ENCODE measurements at places on chromosomes 11 and 22. TPM values are rescaled to one million over a fixed set of nuclear protein-coding genes. Genes with fewer than 3 reads are reported as not detected.

- no peaks in the 10 kb centered on the region for H3K27me3 ChIP-seq
- no peak overlapping the region for H3K27ac ChIP-seq
- DNase-seq = no peak
- H3K4me3 ChIP-seq = no peak overlapping the region
Observed at GRCh38 chr11:130711193-130711592, 205.1 kb downstream of the SNX19 start.

- H3K4me3 ChIP-seq = no peak overlapping the region
- H3K36me3 ChIP-seq = no peaks in the 10 kb centered on the region
- no peak overlapping the region for H3K27ac ChIP-seq
- no peak for DNase-seq
- H3K4me1 ChIP-seq = peaks cover 5% of the 10 kb centered on the region
Observed at GRCh38 chr11:33321422-33321821, 64.2 kb downstream of the HIPK3 start.

DNA sequence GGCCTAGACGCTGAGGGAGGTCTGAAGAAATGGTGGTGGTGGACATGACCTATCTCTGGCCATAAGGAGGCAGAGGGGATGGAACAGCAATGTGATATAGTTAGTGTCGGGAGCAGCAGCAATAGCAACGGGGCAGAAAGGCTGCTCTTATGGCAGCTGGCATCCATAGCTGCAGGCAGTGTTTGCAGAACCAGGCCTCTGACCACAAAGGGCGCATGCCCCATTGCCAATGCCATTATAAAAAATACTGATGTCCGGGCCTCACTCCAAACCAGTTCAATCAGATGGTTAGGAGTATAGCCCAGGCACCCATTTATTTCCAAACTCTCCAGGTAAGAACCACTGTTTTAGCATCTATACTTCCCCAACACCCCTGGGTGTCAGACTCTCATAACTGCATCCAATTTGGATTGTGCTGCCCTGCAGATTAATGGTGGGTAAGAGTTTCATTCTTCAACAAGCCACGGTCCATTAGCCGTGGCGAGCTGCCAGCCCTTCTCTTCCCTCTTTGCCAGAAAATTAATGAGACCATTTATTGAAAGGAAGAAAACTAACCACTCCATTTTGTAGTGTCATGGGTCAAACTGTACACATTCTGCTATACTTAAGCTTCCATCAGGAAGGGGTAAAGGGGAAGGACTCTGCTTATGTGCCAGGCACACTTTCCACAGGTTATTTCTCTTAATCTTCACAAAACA is 72.8 kb upstream of the SPON1 start:
- H3K27ac ChIP-seq = no peak overlapping the region
- no peaks in the 10 kb centered on the region for H3K4me1 ChIP-seq
- no peaks in the 10 kb centered on the region for H3K27me3 ChIP-seq
- no peak overlapping the region for H3K4me3 ChIP-seq
- H3K36me3 ChIP-seq = no peaks in the 10 kb centered on the region

DNA sequence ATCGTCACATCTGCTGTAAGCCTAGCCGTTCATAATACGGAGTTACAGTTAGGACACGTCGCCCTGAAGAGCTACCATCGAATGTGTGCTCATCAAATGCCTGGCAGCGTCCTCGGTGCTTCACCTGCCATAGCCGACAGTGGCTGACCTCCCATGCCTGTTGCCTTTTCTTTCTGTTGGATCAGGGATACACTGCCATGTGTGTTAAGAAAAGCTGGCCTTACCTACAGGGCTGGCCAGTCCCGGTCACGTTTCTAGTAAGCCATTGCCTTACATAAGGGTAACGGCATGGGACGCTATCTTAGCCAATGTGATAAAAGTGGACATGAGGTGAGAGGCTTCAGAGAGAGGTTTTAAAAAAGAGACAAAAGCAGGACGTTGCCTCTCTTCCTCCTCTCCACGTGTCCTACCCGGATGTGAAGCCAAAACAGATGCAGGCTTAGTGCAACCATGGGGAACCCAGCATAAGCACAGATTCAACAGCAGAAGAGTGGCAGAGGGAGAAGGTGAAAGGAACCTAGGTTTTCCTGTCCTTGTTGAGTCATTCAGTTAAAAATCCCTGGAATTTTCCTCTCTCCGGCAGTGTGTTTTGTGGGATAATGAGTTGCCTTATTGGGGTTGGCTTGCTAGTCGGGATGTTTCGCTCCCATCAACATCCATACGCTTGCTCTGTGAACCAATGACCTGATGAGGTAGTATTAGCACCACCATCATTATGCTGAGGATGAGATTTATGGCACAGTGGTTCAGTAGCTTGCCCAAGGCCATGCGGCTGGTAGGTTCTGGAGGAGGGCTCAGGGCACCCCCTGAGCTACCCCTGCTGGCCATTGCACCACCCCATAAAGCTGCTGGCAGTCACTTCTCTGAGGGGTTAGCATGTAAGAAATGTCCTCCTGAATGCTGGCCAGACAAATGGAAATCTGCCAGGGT is 67.4 kb upstream of the B3GAT1 start:
- H3K36me3 ChIP-seq = no peaks in the 10 kb centered on the region
- H3K27ac ChIP-seq = no peak overlapping the region
- DNase-seq = no peak
- no peaks in the 10 kb centered on the region for H3K4me1 ChIP-seq
- H3K27me3 ChIP-seq = peaks cover 5% of the 10 kb centered on the region
- no peak overlapping the region for H3K4me3 ChIP-seq

DNA sequence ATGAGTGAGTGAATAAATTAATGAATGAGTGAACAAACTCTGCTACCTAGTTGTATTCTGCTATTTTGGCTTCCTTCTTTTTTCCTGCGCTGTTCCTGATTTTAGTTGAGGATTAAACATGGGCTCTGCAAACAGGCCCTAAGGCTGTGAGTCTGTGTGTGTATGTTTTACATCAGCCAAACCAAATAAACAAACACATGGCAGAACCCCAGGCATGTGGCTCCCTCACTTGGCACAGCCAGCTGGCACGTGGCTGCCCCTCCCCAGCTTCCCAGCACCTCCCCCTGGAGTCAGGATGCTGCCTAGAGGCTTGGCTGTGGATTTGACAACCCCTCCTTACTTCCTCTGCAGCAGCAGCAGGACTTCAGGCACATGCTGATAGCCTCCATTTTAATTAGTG is 593.2 kb downstream of the INSC start:
- H3K27ac ChIP-seq = no peak overlapping the region
- no peaks in the 10 kb centered on the region for H3K27me3 ChIP-seq
- H3K4me3 ChIP-seq = no peak overlapping the region
- no peaks in the 10 kb centered on the region for H3K36me3 ChIP-seq
- no peaks in the 10 kb centered on the region for H3K4me1 ChIP-seq

DNA sequence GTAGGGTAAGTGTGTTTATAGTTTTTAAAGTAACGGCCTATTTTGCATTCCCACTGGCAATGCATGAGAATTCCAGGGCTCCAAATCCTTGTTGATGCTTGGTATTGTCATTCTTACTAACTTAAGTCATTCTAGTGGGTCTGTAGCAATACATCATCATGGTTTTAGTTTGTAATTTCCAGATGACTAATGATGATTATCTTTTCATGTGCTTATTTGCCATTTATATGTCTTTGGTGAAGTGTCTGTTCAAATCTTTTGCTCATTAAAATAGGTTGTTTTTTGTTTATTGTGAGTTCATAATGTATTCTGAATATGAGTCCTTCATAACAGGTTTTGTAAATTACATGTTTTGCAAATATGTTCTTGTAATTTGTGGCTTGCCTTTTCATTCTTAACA is 31.2 kb downstream of the MTMR3 start:
- H3K27ac ChIP-seq = no peak overlapping the region
- no peaks in the 10 kb centered on the region for H3K27me3 ChIP-seq
- H3K36me3 ChIP-seq = no peaks in the 10 kb centered on the region
- no peak overlapping the region for H3K4me3 ChIP-seq
- peaks cover 6% of the 10 kb centered on the region for H3K4me1 ChIP-seq

GRCh38 chr11:795634-796564 is 2.2 kb downstream of the SLC25A22 start:
- H3K4me3 ChIP-seq = peak overlapping the region; percentile 92
- H3K4me1 ChIP-seq = peaks cover 25% of the 10 kb centered on the region
- H3K27me3 ChIP-seq = no peaks in the 10 kb centered on the region
- H3K36me3 ChIP-seq = peaks cover 4% of the 10 kb centered on the region
- peak; percentile 87 for DNase-seq

DNA sequence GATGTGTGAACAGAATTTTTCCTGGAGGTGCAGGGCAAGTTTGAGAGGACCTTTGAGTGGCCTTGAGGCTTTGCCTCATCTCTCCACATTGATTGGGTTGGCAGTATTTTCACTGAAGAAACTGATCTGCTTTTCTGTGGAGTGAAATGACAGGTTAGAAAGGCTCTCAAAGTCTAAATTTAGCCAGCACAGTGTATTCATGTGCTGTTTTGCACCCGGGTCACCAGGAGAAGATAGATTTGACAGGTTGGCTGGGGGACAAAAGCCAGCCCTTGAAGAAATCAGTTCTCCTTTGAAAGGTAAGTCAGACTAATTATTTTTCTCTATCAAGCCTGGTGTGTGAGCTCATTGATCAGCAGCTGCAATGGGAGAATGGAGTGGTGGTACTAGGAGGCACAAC is 152.9 kb downstream of the DBX1 start:
- H3K36me3 ChIP-seq = no peaks in the 10 kb centered on the region
- no peaks in the 10 kb centered on the region for H3K4me1 ChIP-seq
- H3K27me3 ChIP-seq = no peaks in the 10 kb centered on the region
- DNase-seq = no peak
- no peak overlapping the region for H3K27ac ChIP-seq

GRCh38 chr11:85759915-85760314 is 51.0 kb downstream of the SYTL2 start:
- H3K27ac ChIP-seq = no peak overlapping the region
- DNase-seq = no peak
- H3K27me3 ChIP-seq = no peaks in the 10 kb centered on the region
- no peak overlapping the region for H3K4me3 ChIP-seq
- no peaks in the 10 kb centered on the region for H3K36me3 ChIP-seq

GRCh38 chr11:87097582-87097981 is 59.8 kb downstream of the TMEM135 start:
- no peaks in the 10 kb centered on the region for H3K27me3 ChIP-seq
- H3K4me3 ChIP-seq = no peak overlapping the region
- DNase-seq = peak; percentile 9
- no peak overlapping the region for H3K27ac ChIP-seq

GRCh38 chr22:30028731-30029130 is 51.5 kb upstream of the HORMAD2 start:
- H3K27ac ChIP-seq = no peak overlapping the region
- H3K4me1 ChIP-seq = no peaks in the 10 kb centered on the region
- H3K36me3 ChIP-seq = peaks cover 17% of the 10 kb centered on the region
- H3K27me3 ChIP-seq = no peaks in the 10 kb centered on the region
- DNase-seq = no peak

DNA sequence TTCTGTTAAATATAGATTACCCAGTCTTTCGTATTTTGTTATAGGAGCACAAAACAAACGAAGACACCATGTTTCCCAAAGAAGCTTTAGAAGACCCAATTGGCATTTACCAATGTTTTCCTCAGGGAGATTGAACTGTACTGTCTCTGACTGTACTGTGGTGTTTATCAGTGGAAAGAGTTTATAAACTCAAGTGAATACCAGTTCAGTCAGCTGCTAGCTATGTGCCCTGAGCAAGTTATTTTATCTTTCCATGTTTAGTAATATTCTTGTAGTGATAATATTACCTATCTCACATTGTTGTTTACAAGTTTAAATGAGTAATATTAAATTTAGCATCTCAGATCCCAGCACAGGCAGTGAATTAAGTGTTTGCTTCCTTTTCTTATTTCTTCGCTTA is 773.2 kb downstream of the KCNA4 start:
- H3K27ac ChIP-seq = no peak overlapping the region
- H3K4me3 ChIP-seq = no peak overlapping the region
- no peak for DNase-seq
- H3K27me3 ChIP-seq = no peaks in the 10 kb centered on the region
- no peaks in the 10 kb centered on the region for H3K4me1 ChIP-seq

The DNAJB13 gene
- total RNA-seq = 0.31 TPM

The PGA3 gene
- not detected for total RNA-seq

The TIGD3 gene
- 1.2 TPM for total RNA-seq

The TMEM121B gene
- 0.15 TPM for total RNA-seq

The NCAM1 gene
- not detected for total RNA-seq

The HEPHL1 gene
- total RNA-seq = not detected

The IGSF22 gene
- total RNA-seq = 0.20 TPM

The GRIA4 gene
- total RNA-seq = not detected

The CTSW gene
- 44.3 TPM for total RNA-seq

The PGA4 gene
- total RNA-seq = not detected

The TRIM48 gene
- total RNA-seq = not detected
